ENCODE measurements at places on chromosomes 16 and 17. TPM values are rescaled to one million over a fixed set of nuclear protein-coding genes. Genes with fewer than 3 reads are reported as not detected.

DLG4 gene
- total RNA-seq, result 21.2 TPM

SNN gene
- total RNA-seq, result 17.9 TPM

HES7 gene
- not detected for total RNA-seq

SLC47A1 gene
- 1.2 TPM for total RNA-seq

CACNG5 gene
- not detected for total RNA-seq

TEKT5 gene
- total RNA-seq, result 0.14 TPM

KRTAP3-1 gene
- total RNA-seq, result not detected

RNF43 gene
- total RNA-seq, result not detected

KRTAP1-5 gene
- not detected for total RNA-seq

ABCA3 gene
- total RNA-seq, result 16.6 TPM

CBFB gene
- total RNA-seq, result 39.7 TPM

DNAI2 gene
- total RNA-seq, result not detected

SPOP gene
- 130 TPM for total RNA-seq

SLC4A1 gene
- total RNA-seq, result 4.2 TPM

SRSF1 gene
- total RNA-seq, result 152 TPM

SENP3 gene
- total RNA-seq, result 36.2 TPM

CSF3 gene
- 0.69 TPM for total RNA-seq

TMEM106A gene
- 19.9 TPM for total RNA-seq

NLE1 gene
- 8.4 TPM for total RNA-seq

TRPV2 gene
- 40.8 TPM for total RNA-seq

GDPD3 gene
- total RNA-seq, result 3.7 TPM

SRCIN1 gene
- 1.2 TPM for total RNA-seq

TBC1D3H gene
- not detected for total RNA-seq

TBC1D26 gene
- total RNA-seq, result not detected

KRTAP2-3 gene
- total RNA-seq, result not detected

MAPK7 gene
- total RNA-seq, result 29.2 TPM

PIMREG gene
- not detected for total RNA-seq

SCIMP gene
- total RNA-seq, result 7.3 TPM

SLC6A2 gene
- total RNA-seq, result not detected

LCMT1 gene
- 26.5 TPM for total RNA-seq

SCARF1 gene
- total RNA-seq, result 13.0 TPM

CACNA1G gene
- 1.1 TPM for total RNA-seq

Data from posterior vena cava (tissue), 2 donors.